ENCODE measurements at places on chromosomes 7 and 10.

GRCh38 chr7:158750702-158751101, 46.1 kb upstream of the NCAPG2 start:
- no peak for DNase-seq

DNA sequence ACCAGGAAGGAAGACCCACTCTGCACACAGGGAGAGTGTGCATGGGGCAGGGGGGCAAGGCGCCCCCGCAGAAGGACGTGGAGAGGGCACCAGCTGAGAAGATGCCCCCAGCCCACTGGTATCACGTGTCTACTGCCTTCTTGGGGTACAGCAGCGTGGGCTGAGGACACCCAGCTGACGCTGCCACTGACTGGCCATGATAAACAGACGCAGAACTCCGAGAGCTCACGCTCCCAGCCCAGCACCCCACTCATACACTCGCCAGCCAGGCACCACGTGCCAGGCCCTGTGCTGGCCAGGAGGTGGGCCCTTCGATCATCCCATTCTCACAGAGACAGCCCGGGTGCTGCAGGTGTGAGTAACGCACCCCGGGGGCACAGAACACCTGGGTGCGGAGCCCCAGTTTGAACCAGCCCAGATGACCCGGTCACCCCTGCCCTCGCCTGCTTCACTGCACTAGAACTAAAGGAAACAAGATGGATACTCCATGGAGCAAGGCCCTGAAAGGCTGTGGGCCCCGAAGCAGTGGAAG, 199.8 kb downstream of the MAD1L1 start:
- DNase-seq = no peak

DNA sequence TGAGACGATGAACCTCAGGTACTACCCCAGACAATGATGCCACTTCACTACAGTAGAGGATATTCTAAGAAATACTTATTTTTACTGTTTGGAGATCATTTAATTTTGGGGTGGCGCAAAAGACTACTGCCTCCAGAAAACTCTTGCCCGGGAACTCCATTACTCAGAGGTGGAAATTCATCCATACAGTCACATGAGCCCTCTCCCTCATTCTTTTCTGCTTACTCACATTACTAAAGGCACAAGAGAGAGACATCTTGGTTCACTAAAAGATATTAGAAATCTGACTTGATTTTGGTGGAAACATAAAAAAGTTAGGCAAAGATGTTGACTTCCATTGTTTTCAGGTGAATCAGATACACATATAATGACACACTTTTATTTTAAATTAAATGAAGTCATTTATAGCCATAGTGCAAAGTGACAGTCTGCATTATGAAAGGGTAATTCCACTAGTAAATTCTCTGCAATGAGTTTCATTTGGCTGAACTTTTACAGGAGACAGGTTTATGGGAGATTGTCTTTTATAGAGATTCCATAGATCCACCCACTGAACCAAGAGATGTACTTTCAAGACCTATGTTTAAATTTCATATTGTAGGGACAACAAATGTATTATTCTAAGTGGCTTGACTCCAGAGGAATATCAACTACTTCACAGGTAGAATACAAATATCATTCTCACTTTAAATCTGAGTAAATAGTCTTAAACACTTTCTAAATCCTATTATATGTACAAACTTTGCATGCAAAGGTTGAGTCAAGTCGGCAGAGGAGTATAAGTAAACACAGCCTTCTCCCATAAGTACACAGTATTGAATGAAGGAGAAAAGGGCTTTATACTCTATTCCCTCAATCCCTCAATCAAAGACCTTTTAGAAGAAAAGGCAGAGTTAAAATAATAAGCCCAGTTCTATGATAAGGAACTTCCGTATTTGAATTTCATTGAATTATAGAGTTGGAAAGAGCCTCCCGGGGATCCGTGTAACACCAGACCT, 18.8 kb downstream of the NEBL start:
- no peak for DNase-seq

GRCh38 chr7:20834656-20835055, 48.0 kb upstream of the SP8 start:
- no peak for DNase-seq

- DNase-seq = no peak
These were observed 10.4 kb downstream of the UNC5B start for GRCh38 chr10:71222601-71223346.

GRCh38 chr10:78995987-78996791, 72.6 kb upstream of the ZMIZ1 start:
- DNase-seq = no peak

- DNase-seq = no peak
These were observed 54.4 kb downstream of the MCMBP start for GRCh38 chr10:119817991-119818888.

DNA sequence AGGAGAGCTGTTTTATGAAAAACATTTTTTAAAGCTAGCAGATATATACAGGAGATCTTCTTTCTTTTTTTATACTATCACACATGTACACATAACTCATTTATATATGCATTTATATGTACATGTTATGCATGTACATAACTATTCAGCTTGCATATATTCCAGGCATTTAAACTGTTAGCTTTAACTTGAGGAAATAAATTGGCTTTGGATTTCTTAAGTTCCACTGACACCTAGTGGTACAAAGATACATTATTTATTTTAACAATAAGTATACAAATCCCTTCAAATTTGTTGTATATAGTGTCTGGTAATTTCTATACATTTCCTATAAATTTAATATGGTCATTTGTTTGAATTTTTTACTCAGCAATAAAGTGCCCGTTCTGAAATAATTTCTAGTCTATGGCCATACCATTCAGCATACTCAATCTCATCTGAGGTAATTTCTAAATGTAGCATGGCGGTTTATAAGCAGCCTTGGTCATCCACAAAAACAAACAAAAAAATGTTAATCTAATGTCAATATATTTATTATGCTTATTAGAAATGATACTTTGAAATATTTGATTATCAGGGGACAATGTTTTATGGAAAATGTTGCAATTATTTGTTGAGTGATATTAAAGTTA, 11.6 kb downstream of the ZDHHC6 start:
- peak; percentile 9 for DNase-seq

DNA sequence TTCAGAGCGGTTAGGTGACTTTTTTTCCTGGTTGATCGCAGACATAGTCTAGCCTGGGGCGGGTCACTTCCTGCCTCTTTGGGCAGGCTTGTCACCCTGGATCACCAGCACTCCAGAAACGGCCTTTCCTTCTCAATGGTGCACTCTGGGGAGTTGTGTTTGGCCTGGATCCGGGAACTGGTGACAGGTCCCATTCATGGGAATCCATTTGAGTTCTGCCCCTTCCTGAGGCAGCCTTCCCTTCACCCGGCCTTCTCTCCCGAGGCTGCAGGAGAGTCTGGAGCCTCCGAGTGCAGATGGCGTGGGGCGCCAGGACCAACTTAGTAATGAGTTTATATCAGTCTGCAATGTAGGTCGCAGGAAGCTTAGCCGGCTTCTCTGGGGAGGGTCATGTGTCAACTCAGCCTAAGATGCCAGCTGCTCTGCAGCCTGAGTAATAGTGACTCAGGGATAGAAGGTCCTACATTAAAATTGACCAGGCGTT, 54.2 kb downstream of the TACR2 start:
- DNase-seq = no peak

- DNase-seq = no peak
These were observed 96.8 kb downstream of the GLRX3 start for GRCh38 chr10:130233035-130233360.

- DNase-seq = no peak
These were observed 26.6 kb downstream of the RBM17 start for GRCh38 chr10:6115411-6115810.

DNA sequence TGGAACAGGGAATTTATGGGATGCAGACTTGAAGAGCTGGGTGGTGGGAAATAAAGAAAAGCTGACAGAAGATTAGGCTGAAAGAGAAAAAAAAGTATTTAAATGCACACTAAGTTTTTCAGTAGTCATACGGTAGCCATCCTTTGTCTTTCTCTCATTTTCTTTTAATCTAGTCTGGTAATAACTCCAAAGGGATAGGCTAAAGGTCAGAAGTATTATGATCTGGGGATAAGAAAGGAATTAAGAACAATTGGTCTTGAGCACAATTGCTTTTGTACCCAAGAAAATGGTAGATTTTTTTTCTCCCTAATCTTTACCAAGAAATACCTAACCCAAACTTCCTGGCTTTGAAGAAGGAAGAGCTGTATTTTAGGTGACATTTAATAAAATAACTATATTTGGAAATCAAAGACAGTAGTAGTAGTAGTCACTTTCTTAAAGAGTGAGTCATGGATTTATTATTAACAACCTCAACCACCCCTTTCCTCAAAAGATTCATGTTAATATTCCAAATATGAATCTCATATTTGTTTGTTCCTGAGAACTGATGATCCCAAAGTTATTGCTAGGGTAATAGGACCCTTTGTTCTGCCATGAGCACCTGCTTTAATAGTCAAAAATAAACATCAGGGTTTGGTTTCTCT, 120.2 kb upstream of the ODAD2 start:
- no peak for DNase-seq

- no peak for DNase-seq
These were observed 42.6 kb upstream of the MYL10 start for GRCh38 chr7:101671371-101672356.

- DNase-seq = no peak
These were observed 67.7 kb upstream of the NEUROD6 start for GRCh38 chr7:31408140-31408729.

DNA sequence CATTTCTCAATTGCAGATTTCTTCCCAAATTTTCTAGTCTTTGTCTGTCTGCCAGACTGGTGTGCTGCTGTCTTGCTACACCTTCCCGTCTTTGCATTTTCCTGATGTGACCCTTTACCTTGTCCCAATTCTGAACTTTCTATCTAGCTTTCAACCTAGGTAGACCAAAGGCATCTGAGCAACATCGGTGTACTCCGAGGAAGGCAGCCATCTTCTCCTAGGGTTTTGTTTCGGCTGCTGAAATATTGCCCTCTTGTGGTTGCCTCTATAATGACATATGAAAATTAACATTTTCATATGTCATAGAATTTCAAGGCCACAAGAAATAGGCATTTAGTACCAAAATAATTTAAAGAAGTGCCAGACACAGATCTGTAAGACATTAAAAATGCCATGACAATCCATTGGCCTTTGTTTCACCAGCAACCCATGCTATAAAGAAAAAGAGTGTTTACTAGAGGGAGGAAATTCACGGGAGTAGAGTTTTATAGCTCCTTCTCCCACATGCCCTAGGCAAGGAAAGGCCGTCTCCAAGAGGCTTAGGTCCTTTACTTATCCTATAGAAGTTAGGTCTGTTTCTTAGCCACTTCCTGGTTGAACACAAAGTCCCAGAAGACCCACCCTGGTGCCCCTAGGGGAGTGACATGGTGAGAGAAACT, 23.4 kb downstream of the OR9A2 start:
- no peak for DNase-seq

- no peak for DNase-seq
These were observed 732.4 kb downstream of the IPMK start for GRCh38 chr10:57535306-57535705.

DNA sequence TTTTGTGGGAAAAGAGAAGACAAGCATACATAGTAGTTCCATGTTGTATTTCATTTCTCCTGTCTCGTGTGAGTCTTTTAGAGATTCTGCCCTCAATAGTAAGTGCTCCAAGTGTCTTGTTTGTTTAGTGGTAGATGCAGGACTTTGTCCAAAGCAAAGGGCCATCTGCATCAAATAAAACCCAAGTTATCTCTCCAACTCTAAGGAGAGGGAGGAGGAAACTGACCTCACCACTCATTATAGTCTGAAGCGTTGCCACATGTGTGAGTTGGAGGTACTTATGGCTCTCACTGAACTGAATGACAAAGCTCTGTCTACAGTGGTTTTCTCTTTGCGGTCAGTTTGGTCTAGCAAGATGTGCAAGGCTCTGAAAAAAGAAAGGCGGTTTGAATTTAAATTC, 272.6 kb downstream of the DOCK4 start:
- peak; percentile 82 for DNase-seq

DNA sequence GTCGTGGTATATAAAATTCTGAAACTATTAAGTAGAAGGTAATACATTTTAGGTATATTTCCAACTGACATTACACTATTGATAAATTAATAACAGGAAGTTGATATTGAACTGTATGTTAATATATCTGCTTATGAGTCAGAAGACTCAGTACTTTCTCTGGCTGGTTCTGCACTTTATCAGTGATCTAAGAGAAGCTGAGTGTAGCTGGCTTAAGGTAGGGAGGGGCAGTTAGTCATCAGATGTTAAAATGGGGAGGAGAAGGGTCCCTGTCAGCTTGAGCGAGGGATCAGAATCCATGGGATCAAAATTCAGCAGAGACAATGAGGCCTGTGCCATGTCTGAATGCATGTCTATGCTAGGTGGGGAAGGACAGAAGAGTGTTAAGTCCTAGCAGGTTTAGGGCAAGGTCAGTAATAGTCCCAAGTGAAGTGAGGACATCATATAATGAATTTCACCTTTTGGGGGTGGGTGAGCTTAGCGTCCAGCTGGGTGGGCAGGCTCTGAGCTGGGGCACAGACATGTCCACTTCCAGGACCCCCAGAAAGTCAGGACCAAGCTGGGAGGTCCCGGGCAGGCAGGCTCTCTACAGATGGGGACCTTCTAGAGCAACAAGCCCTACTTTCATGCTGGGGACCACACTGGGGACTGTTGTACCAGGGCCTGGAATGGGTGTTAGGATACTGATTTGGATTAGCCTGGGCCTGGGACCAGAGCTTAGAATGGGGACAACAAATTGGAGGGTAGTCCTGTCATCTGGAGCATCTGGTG, 82.9 kb downstream of the WDFY4 start:
- no peak for DNase-seq

DNA sequence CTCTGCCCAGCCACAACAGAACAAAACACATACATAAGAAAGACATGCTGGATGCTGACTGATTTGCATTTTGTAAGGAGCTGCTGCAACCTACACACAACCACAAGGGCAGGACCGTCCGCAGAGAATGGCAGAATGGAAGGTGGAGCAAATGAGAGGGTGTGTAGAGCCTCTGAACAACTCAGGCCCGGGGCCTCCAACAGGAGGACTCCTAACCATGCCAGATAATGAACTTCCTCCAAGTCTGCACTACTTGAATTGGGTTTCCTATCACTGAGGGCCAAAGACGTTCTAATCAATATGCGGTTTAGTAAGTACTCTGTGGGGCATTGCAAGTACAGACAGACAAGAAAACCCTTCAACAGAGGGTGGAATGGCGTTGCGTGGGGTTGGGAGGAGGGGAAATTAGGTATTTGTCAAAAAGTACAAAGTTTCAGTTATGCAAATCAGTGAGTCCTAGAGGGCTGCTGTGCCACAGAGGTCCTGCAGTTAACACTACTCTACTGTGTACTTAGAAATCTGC, 14.6 kb downstream of the VOPP1 start:
- DNase-seq = no peak

DNA sequence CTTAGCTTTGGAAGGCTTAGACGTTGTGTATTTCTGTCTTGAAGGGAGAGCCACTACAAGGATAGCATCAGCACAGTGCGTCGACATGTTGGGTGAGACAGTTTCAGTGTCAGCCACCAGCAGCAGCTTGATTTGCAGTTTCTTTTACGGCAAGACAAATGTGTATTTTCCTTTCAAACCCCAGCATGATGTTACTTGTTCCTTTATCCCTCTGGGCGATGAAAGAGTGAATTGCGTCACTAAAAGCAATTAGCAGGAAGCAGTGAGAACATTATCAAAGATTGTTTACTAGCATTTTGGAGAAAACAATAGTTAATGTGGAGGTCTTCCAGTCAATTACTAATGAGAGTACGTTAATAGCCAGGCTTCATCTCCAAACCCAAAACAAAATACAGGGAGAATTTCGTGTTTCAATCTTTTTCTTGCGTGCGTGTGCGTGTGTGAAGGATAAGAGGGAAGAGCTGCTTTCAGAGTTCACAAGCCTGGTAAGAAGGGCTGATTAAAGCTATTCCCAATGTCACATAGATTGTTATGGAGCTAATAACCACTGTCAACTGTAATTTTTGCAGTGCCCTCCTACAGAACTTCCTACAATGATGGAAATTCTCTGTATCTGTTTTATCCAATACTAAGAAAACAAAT, 157.1 kb upstream of the AOAH start:
- DNase-seq = no peak

Data from HFF-Myc (cell line).